Fibroblast of lung (primary cell): ENCODE measurements at places on chromosomes 5 and 9.

GRCh38 chr5:132182359-132183040, 45.2 kb downstream of the P4HA2 start:
- no peak for DNase-seq

DNA sequence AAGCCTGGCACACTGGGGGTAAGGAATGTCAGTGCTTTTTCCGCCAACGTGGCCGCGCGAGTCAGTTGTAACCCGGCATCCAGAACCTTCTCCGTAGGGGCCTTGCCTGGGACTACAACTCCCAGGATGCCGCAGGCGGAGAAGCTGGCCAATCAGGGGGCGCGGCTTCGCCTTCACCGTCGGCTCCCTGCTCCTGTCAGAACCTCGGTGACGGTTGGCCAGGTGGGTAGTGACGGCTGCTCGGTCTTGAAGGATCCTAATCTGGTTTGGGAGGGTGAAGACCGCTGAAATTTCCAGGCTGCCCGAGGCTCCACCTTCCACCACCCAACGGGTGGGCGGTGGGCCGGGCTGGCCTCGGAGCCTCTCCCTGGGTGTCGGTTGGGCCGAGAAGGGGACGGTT, at the start of gene C5orf58:
C5orf58 (plus strand) TSS at position 200 of the 400 bp plus-strand sequence. CDS start 1,992 bp downstream, outside the sequence.
- no peak for DNase-seq

GRCh38 chr5:172833686-172834414, at the start of gene ERGIC1:
Gene ERGIC1 (plus strand): TSS chr5:172834251. CDS start chr5:172834414, 163 bp downstream.
- DNase-seq = peak; percentile 80

- peak; percentile 87 for DNase-seq
These were observed 146.2 kb upstream of the RASA1 start for GRCh38 chr5:87121304-87122150.

DNA sequence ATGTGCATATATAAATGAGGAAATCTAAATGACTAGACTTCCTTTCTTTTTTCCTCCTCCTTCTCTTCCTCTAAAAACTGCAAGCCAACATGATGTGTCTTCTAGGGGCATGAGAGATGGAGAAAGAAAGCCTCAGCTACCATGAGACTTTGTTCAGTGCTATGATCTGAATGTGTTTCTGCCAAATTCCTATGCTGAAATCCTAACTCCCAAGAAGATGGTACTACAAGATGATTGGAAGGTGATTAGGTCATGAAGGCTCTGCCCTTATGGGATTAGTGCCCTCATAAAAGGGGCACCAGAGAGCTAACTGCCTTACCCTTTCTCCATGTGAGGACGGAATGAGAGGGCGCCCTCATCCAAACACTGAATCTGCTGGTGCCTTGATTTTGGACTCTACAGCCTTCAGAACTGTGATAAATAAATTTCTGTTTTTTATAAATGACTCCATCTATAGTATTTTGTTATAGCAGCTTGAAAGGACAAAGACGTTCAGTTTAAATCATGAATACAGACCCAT, 72.2 kb upstream of the IL6ST start:
- no peak for DNase-seq

DNA sequence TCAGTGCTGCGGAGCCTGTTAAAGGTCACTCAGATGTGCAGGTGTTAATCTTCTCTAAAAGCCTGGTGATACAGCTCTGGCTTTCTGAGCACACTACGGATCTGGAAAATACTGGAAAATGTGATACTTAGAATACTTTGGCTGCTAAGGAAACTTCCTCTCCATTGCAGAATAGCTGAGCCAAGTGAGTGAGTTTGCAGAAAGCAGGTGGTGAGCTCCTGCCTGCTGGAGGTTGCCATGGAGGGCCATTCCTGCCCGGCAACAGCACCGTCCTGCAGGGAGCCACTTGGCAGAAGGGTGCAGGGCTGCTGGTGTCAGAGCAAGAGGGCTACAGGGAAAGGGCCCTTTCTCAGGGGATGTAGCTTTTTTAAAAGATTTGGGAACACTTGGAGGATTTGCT, 40.7 kb downstream of the SECISBP2 start:
- DNase-seq = no peak

- peak; percentile 78 for DNase-seq
These were observed 49.9 kb downstream of the SHB start for GRCh38 chr9:38018958-38019602.

GRCh38 chr9:96554801-96555566, 64.7 kb downstream of the CDC14B start:
- peak; percentile 21 for DNase-seq

DNA sequence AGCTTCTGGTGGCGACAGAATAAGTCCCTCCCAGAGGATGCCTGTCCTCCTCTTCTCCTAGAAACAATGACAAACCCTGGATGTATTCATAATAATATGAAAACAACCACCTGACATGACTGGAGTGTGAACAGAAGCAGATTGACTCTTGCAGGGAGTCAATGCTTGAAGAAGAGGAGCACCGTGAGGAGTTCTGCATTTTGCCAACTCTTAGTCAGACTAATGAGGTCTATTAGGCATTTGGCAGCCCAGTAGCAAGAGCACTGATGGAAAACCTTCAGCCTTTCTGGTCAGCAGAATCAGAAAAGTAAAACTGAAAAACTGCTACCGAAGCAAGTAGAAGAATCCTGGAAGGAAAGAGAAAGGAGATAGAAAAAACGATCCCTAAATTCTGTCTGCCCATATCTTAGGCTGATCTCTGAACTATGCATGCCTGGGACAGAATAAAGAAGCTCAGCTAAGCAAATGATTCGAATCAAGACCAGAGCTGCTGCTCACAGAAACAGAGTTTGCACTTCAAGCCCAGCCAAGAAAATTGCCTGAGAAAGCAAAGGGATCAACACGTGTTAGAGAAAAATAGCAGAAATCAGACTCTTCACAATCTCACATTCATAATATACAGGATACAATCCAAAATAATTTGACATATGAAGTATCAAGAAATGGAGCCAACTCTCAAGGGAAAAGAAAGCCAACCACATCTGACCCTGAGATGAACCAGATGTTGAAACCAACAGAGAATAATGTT, 69.5 kb upstream of the OSMR start:
- DNase-seq = peak; percentile 94

DNA sequence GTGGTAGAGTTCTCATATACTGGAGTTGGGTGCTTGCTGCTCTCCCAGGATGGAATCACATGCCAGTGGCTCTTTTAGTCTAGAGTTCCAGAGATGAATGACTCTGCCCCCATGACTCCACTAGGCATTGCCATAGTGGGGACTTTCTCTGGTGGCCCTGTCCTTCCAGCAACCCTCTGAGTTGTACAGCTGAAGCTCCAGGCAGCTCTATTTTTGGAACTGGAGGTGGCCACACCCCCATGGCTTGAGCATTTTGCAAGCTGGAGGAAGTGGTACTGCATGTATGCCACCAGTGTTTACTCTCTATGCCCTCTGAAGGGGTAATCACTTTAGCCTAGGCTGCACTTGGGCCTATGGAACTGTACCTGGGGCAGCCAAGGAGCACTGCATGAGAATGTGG, 112.6 kb downstream of the RANBP17 start:
- DNase-seq = no peak

GRCh38 chr5:132296412-132297016, 2.3 kb downstream of the SLC22A4 start:
- DNase-seq = peak; percentile 28

GRCh38 chr9:137946993-137947392, 69.4 kb downstream of the CACNA1B start:
- DNase-seq = no peak

GRCh38 chr9:26308328-26308727, 584.3 kb downstream of the CAAP1 start:
- no peak for DNase-seq
